ENCODE measurements at places on chromosomes 16 and 17. TPM values are rescaled to one million over a fixed set of nuclear protein-coding genes. Genes with fewer than 3 reads are reported as not detected.

DNA sequence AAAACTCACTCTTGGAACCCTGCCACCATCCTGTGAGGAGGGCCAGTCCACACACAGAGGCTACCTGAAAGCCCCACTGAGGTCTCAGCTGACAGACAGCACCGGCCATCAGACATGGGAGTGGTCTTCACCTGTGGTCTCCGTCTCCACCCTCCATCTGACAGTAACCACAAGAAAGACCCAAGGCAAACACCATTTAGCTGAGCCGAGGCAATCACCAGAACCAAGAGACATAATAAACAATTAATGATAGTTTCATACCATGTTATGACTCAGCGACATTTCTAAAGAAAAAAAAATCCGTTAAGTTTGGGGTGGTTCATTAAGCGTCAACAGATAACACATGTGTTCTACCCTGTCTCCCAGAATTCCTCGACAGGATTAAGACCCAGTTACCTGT, 6.1 kb upstream of the EVPLL start:
- DNase-seq: no peak

NACA2 gene
- total RNA-seq: not detected

- no peak for DNase-seq
Observed at GRCh38 chr16:86405319-86405718, 105.0 kb upstream of the FOXF1 start.

GRCh38 chr17:45345554-45346215, 28.9 kb upstream of the MAP3K14 start:
- no peak for DNase-seq

GRCh38 chr16:49755313-49755620, 100.6 kb downstream of the ZNF423 start:
- no peak for DNase-seq

DNA sequence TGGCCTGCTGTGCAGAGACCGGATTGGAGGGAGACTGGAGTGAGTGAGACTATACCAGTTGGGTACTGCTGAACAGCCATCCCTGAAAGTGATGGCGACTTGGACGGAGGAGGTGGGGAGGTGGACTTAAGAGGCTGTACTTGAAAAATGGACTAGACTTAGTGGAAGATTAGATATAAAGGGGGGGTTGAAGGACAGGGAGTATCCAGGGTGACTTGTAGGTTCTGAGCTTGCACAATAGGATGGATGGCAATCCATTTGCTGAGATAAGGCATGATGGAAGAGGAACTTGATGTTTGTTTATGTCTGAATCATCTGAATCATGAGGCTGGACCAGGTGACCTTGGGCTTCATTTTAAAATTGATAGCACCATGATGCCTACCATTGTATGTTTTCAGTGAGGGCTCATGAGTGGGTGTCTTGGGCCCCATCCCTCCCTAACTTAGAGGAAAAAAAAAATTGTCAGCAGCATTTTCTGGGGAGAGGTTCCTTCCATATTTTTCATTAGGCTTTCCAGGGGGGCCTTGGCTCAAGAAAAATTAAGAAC, 41.2 kb downstream of the PRKCA start:
- no peak for DNase-seq

SAP30BP gene
- 40.0 TPM for total RNA-seq

RCVRN gene
- not detected for total RNA-seq

- DNase-seq: no peak
Observed at GRCh38 chr16:29012913-29013553, 28.2 kb downstream of the LAT start.

- no peak for DNase-seq
Observed at GRCh38 chr16:57639172-57639887, 10.9 kb downstream of the ADGRG1 start.

DNA sequence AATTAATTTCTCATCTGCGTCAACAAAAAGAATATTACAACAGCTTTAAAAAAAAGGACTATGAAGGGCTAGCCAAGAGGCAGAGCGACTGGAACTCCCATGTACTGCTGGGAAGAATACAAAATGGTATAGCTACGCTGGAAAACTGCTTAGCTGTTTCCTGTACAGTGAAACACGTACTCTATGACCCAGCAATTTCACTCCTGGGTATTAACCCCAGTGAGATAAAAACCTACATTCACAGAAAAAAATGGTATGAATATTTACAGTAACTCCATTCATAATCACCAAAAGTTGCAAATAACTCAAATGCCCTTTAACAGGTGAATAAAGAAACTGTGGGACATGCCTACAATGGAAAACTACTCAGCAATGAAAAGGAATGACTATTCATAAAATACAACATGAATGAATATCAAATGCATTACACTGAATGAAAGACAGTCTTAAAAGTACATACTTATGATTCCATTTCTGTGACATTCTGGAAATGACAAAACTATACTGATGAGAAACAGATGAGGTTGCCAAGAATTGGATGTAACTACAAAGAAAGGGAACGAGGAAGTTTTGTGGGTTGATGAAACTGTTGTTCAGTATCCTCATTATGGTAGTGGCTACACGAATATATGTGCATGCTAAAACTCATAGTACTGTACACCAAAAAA, 27.6 kb downstream of the CMTM4 start:
- DNase-seq: no peak

- peak; percentile 92 for DNase-seq
Observed at GRCh38 chr16:3952737-3953131, 72.2 kb upstream of the CREBBP start.

- no peak for DNase-seq
Observed at GRCh38 chr17:31328160-31328535, 6.7 kb upstream of the EVI2A start.

- no peak for DNase-seq
Observed at GRCh38 chr16:57388359-57389086, 16.0 kb upstream of the CCL17 start.

- DNase-seq: peak; percentile 27
Observed at GRCh38 chr16:84461029-84461412, 43.4 kb downstream of the MEAK7 start.

- DNase-seq: no peak
Observed at GRCh38 chr16:56664506-56664905, 3.4 kb downstream of the MT1G start.

UTS2R gene
- 0.81 TPM for total RNA-seq

DNA sequence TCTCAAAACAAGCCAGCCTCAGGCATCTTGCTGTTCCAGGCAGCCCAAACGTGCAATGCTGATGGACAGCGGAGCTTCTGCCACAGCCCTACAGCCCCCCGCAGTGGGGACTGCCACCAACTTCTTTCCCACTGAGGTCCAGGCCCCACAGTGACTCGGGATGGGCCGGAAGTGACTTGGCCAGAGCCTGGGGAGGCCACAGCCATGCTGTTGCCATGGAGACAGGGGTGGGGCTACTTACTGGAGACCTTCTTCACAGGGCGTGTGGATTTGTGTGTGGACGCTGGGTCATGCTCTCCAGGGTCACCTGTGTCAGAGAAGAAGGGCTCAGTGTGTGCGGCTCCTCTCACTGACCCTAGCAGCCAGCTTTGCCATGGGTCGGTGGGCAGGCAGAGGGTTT, 15.0 kb downstream of the TRIM25 start:
- DNase-seq: no peak

GRCh38 chr16:79621027-79621426, 20.5 kb upstream of the MAF start:
- no peak for DNase-seq

DNA sequence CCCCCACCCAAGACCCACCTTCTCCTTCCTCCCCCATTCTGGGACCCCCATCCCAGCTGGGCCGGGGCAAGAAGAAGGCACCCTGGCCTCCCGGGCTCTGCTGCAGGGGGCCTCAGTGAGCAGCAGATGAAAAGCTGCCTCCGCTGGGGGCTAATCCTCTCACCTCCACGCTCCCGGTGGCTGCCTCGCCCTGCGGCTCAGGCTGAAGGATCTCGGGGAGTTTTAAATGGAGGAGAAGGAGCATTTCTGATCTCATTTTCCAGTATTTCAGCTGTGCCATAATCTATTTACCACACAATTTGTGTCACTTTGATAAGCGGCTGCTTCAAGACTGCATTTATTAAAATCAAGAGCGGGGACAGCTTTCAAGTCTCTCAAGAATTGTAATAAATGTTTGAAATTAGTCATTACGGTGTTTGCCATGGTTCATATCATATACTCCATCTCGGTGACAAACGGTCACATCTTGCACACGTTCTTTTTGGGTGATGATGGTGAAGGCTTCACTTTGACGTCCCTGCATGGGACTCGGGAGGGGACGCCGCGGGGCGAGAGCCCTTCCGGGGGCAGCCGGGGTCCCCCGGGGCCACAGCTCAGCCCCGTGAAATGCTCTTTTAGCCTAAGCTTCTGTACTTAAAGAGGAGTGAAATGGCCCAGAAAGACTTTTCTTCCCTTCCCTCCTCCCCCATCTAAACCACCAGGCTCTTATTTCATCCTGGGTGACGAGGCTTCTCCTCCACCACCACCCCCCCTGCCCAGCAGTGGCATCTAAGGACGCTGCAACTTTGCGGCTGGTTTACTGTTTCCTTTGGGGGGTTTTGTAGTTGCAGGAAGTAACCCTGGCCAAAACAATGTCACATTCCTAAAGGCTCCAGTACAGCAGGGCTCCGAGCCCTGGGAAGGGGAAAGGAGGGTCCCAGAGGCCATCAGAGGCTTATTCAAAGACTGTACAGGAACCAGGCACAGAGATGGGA, 313.1 kb upstream of the TNRC6C start:
- DNase-seq: no peak

MYO15A gene
- total RNA-seq: 0.11 TPM

DNA sequence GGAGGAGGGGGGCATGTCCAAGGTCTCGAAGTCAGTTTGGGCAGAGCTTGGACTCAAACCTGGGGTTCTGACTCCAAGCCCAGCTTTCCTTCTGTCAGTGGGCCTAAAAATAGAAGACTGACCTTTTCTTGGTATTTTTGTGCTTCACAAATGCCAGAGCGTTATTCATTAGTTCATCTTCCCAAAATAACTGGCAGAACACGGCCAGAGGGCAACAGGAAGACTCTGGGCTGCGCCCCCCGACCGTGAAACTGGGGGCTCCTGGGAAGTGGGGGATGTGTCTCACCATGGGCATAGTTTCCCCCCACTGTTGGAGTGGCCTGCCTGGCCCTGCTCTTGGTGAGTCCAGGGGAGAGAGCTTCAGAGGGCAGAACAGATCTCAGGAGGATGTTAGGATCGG, 94.0 kb downstream of the SOCS1 start:
- no peak for DNase-seq

IGF2BP1 gene
- total RNA-seq: not detected

RNF222 gene
- total RNA-seq: not detected

GRCh38 chr17:58289869-58290268, 9.1 kb upstream of the MPO start:
- DNase-seq: no peak

- DNase-seq: no peak
Observed at GRCh38 chr17:21517538-21518293, 141.6 kb downstream of the KCNJ12 start.

GRCh38 chr16:87554754-87555427, 47.4 kb upstream of the JPH3 start:
- no peak for DNase-seq

GRCh38 chr17:62757500-62757951, 50.6 kb downstream of the MARCHF10 start:
- DNase-seq: no peak

DNA sequence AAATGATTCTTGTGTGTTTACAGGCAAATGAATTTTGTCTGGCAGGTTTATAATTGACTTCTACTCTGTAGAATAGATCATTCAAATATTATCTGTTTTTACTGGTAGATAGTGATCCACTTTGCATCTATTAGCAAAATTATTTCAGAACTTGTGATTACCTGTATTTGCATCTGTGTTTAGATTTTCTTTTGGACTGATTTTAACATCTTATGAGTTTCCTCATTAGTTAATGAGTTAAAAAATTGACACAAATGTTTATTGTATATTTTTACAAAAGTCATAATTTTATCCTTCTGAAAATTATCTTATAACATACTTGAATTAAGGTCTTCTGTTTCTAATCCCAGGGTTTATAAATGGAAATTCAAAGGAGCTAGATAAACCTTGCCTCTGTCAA, 132.0 kb upstream of the KCNJ16 start:
- no peak for DNase-seq

- no peak for DNase-seq
Observed at GRCh38 chr16:85142771-85143211, 30.5 kb upstream of the CIBAR2 start.

DNA sequence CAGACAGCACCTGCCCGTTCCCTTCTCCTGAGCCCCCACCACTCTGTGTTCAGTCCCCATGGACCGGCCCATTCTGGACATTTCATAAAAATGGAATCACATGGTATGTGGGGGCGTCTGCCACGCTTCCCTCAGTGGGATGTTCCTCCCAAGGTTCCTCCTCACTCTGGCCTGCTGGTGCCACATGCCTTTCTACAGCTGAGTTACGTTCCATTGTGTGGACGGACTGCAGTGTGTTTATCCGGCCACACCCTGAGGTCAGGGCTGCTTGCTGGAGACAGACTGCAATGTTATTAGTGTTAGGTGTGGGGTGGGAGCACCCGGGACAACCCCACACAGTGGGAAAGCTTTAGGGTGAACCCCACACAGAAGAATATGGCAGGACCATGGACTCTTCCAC, 5.9 kb upstream of the AATK start:
- no peak for DNase-seq

DNA sequence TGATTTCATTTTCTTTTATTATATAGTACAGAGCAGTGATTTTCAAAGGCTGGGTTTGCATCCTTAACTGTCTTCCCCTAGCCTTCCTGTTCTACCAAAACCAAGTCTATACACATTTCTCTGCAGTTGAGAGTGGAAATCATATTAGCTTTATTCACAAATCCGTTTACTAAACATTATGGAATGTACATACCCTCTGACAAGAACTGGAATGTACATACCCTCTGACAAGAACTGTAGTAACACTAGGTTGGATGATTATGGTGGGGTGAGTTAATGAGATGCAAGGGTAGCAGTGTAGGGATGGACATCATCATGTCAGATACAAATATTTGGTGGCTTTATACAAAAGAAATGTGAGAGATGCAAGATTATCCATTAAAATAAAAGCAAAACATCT, 154.8 kb downstream of the CYB561 start:
- DNase-seq: no peak

- DNase-seq: no peak
Observed at GRCh38 chr16:53433509-53433908, 762 bp upstream of the RBL2 start.

PDIA2 gene
- total RNA-seq: 1.8 TPM

GRCh38 chr17:19333132-19333440, 29.4 kb downstream of the B9D1 start:
- DNase-seq: no peak

CLDN6 gene
- not detected for total RNA-seq

Measured in Right ventricle myocardium superior (tissue), 1 donor.